Gastroesophageal sphincter (tissue), 4 donors: ENCODE measurements at places on chromosomes 13 and 19. TPM values are rescaled to one million over a fixed set of nuclear protein-coding genes. Genes with fewer than 3 reads are reported as not detected.

DNA sequence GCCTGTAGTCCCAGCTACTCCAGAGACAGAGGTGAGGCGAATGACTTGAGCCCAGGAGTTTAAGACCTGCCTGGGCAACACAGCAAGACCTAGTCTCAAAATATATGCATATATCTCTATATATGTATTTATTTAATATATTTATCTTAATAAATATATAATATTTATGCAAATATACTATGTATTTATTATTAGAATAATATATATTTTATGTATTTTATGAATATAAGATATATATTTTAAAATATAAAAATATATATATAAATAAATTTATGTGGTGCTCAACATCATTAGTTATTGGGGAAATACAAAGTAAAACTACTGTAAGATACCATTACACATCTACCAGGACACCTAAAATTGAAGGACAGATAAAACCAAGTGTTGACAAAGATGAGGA, 58.1 kb upstream of the IPO5 start:
- no peaks in the 10 kb centered on the region for H3K27me3 ChIP-seq
- H3K36me3 ChIP-seq, result no peaks in the 10 kb centered on the region
- peaks cover 10% of the 10 kb centered on the region for H3K4me1 ChIP-seq
- H3K27ac ChIP-seq, result no peak overlapping the region
- ATAC-seq, result no peak
- H3K4me3 ChIP-seq, result no peak overlapping the region

DNA sequence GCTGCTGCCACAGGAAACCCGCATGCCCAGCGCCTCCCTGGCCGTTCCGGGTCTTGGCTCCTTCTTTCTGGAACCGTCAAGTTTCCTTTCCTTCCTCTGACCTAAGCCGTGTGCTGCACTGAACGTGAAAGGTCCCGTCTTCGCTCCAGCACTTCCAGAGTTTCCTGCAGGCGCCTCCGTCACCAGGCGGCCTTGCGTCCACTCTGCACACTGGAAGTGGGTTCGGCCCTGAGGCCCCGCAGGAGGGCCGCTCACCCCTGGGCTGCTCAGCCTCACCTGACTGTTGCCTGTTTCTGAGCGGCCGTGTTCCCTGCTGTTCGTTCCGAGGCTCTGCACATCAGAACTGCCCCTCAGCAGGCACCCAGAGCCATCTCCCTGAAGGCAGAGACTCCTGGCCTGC, 12.3 kb upstream of the MEX3D start:
- H3K4me1 ChIP-seq, result no peaks in the 10 kb centered on the region
- H3K27me3 ChIP-seq, result no peaks in the 10 kb centered on the region
- ATAC-seq, result no peak
- no peak overlapping the region for H3K27ac ChIP-seq

DNA sequence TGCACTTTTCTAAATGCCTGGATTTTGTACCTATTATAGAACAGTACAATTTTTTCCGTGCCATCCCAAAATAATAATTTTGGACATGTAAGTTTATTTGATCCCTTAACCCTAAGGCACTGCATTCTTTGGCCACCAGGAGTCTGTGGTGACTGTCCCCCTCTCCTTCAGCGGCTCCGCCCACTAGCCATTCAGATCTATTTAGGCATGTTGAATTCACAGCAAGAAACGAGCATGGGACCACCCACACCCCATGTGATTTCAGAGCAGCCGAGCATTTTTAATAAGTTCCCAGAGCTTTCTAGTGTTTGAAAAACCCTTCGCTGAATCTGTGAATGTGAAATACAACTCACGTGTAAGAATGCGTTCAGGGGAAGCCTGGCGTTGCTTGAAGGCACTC, 567.5 kb downstream of the MYO16 start:
- H3K27me3 ChIP-seq, result no peaks in the 10 kb centered on the region
- H3K36me3 ChIP-seq, result no peaks in the 10 kb centered on the region
- no peaks in the 10 kb centered on the region for H3K4me1 ChIP-seq

The IL4I1 gene
- 1.2 TPM for total RNA-seq

The ZNF554 gene
- 3.5 TPM for total RNA-seq
